Activated T-cell treated with anti-CD3 and anti-CD28 coated beads for 1 hour (primary cell): ENCODE measurements at places on chromosomes 12 and 14.

DNA sequence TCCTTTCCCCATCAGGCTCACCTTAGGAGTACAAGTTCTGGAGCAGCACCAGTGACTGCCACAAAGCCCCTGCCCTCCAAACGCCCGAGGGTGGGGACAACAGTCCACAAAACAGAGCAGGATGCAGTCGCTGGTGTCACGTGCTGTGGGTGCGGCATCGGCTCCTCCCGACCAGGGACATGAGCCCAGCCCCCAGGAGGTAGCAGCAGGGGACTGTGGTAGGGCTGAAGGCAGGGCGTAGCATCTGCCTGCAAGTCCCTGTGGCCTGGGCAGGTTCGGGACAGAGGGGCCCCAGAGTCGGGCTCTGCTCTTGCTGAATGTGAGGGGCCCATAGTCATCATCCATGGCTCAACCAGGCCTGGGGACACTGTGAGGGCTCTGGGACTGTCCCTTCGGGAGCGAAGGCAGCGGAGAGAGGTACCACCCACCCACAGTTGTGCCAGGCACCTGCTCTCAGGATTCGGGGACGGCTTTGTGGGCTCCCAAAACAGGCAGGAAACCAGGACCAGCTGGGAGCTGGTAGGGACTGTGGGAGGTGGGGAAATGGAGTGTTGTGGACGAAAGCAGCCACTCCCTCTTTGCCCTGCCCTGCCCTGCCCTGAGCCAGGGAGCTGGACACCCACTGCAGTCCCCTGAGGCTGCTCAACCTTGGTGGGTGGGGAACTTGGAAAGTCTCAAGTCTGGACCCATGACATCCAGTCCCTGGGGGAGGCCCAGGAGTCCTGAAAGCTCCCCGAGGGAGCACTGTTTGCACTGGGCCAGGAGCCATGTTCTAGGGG, 30.7 kb downstream of the FBRSL1 start:
- DNase-seq: no peak

DNA sequence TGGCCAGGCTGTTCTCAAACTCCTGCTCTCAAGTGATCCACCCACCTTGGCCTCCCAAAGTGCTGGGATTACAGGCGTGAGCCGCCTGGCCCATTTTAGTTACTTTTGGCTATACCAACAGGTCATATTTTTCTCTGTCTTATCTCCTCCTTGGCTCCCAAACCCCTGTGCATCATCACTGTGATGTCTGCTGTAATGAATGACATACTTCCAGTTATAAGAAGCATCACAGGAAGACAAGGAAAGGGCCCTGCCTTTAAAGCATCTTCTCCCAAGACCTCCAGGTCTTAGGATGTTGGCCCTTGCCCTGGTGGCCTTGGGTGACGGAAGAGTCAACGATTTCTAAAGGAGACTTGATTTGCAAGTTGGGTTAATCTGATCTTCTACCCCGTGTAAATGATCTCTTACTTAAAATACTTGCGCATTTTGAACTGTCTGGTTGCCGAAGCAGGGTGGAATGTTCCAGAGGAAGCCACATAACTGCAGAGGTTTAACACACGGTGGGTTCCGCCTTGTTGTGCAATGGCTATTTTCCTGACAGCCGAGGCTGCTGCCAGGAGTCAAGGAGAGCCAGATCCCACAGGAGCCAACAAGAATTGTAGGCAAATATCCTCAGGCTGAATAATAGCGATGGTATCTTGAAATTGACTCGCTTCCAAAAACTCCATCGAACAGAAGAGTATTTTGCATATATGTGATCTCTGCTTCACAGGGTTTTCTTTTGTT, 55.7 kb upstream of the PLXNC1 start:
- DNase-seq: no peak

DNA sequence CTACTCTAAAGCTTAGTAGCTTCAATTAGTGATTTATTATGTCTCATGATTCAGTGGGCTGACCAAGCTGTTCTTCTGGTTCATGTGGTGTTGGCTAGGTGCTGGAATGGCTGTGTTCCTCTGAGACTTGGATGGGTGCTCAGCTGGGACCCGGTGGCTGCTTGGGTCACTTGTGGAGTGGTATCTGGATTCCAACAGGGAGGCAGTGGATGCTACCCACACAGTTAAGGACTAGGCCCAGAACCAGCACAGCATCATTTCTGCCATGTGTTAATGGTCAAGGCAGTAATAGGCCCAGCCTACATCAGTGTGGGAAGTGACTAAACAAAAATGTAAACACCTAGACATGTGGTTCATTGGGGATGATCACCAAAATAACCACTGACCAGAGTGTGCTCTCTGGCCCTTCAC, 72.2 kb downstream of the FGD4 start:
- no peak for DNase-seq

DNA sequence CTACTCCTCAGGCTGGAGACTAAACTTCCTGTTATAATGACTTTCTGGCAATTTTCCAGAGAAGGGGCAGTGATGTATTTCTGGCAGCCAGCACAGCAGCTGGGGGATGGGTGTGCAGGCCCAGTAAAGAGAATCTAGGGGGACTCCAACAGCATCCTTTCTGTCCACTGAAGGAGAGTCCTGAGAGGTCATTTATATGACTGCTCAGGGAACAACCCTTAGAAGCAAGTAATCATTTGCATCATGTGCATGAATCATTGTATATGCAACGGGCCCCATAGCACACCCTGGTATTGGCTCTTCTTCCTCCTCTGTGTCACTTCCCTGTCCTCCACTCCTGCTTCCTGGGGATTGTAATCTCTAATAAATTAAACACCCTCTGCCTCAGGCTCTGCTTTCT, 493.8 kb downstream of the RPS29 start:
- DNase-seq: no peak

GRCh38 chr14:88218119-88218915, 104.8 kb downstream of the KCNK10 start:
- DNase-seq: no peak

GRCh38 chr12:526089-526488, 66.3 kb downstream of the B4GALNT3 start:
- no peak for DNase-seq

- DNase-seq: no peak
Observed at GRCh38 chr14:26067341-26067740, 530.5 kb downstream of the NOVA1 start.

DNA sequence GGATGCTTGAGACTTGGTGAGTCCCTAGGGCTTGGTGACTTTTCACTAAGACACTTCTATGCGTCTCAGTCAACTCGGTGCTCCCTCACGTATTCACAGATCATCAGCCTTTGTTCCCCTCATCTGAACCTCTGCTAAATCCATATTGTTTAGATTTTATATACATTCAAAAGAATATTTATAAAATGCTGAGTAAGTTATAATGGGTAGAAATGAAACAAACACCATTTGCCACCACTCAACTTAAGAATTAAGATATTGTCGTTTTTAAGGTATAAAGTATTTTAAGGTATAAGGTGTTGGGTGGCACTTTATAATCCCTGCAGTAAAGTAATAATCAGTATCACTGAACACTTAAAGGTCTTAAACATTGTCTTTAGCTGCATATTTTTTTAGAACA, 103.0 kb downstream of the TTLL5 start:
- no peak for DNase-seq

GRCh38 chr12:100741084-100741711, 53.4 kb upstream of the ANO4 start:
- no peak for DNase-seq

DNA sequence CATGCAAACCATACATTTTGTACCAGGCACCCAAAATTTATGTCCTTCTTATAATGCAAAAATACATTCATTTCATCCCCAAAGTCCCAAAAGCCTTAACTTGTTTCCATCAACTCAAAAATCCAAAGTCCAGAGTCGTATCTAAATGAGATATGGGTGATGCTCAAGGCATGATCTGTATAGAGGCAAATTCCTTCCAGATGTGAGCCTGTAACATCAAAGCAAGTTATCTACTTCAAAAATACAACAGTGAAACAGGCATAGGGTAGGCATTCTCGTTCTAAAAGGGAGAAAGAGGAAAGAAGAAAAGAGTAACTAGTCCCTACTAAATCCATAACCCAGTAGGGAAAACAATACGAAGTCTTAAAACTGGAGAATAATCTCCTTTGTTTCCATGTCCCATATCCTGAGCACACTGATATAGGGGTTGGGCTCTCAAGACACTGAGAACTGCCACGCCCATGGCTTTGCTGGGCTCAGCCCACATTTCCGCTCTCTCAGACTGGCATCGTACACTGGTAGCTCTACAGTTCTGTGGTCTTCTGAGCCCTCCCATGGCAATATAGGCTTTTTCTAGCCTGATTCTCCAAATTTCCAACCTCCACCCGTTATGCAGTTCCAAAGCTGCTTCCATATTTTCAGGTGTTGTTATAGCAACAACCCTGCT, 232.8 kb downstream of the TMTC2 start:
- DNase-seq: no peak

GRCh38 chr12:13970803-13971202, 10.6 kb downstream of the GRIN2B start:
- DNase-seq: no peak

DNA sequence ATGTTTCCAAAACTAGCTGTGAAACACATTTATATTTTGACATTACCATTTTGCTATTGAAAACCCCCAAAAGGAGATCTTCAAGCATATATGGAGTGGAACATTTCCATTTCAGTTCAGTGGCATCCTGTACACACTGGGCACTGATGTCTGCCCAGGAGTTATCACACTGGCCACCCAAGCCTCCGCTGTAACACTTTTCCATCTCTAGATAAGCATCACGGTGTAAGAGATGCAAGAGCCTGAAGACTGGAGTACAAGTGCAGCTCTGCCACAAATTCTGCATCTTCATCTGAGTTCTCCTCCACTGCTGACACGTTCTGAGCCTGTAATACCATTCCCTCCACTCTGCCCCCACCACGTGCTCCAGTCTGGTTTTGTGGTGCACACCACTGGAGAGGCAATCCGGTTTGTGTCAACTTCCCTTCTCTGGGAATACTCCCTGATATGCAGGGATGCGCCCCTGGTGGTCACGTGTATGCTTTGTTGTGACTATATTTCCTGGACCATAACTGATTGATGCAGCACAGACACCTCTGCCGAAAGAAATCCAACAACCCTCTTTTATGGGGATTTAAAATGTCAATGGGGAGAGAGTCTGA, 12.7 kb downstream of the SPTLC2 start:
- no peak for DNase-seq

DNA sequence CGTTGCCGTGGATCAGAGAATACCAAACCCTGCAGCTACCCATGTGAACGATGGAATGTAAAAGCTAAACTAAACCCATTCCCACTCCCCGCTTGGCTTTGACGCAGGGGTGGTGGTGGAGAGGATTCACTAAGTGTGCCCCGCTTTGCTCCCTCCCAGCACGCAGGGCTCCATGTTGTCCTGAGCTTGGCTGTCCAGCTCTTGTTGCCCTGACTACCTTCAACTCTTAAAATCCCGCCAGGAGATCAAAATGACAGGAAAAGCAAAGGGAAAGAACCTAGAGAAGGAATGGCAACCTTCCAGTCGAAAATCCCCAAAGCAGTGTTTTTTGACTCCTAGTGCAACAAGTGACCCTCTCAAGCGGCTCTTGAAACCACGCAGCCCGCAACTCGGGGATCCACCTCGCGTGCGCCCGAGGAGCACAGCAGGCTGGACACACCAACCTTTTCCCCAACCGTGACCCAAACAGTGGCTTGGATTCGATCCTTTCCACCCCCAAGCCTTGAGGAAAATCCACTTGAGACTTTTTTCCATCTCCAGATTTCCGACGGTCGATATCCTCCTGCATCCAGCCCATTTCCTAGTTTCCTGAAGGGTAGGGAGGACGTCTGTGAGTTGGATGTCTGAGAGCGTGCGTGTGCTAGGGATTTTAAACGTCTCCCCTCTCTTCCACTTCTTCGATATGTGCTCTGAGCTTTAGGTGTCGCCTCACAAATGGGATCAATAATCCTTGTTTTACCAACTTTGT, 1.4 kb downstream of the SYT10 start:
- no peak for DNase-seq
